GM20000 (cell line): ENCODE measurements at places on chromosomes 5 and 9.

GRCh38 chr9:10999646-11000045 is 386.8 kb upstream of the PTPRD start:
- DNase-seq: no peak

DNA sequence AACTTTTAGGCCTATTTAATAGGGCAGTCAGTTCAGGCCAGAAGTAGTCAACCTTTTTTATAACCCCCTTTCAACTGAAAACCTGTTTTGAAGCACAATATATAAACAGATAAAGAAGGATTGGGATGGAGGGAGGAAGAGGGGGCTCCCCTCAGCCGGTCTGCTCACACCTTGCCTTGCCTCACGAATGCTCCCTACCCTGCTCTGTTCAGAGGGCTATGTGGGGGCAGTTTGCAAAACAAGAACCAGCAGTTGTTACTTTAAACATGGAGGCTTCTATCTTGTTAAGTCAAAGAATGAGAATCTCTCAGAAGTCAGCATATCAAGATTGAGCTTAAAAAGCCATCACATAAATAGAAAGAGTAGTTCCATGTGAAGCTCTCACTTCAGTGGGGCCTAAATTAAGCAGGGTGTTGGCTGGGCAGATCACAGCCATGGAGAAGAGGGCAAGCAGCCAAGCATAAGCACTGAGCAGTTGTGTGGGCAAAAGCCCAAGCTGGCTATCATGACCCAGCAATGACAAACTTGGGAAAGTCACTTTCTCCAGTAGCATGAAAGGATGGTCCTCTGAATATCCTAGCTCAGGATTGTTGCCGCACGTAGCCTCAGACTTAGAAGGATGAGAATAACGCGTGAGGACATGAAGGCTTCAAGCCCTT is 70.6 kb downstream of the ALDH1A1 start:
- DNase-seq: no peak

DNA sequence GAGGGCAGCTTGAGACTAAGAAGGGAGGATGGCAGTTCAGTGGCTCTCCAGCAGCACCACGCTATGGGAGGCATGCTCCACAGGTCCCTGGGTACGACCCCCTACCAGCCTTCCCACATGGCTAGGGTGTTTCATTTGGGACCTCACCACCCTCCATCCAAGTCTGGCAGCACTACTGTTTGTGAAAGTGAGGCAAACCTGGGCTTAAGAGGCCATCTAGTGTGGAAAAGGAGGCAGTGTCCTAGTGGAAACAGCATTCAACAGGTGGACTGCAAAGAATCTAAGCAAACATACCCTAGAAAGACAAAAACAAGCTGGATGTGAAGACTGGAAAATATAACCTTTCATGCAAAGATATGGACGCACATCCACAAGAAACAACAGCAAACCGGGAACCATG is 4.8 kb upstream of the C5orf47 start:
- no peak for DNase-seq

DNA sequence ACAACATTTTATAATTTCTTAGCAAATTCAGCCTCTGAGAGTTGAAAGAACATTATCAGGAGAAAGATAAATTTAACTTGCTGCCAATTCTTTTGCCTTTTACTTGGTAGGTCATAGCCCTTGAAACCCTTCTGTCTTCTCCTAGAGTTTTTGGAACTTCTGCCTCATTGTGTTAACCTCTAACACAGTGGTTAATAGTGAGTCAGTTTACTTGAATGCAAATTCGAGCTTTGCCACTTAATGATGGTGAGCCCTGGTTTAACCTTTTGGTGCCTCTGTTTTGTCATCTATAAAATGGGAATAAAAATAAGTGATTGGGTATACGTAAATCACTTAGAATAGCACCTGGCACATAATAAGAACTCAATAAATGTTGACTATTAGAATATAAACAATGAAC is 1.8 kb upstream of the INIP start:
- no peak for DNase-seq

DNA sequence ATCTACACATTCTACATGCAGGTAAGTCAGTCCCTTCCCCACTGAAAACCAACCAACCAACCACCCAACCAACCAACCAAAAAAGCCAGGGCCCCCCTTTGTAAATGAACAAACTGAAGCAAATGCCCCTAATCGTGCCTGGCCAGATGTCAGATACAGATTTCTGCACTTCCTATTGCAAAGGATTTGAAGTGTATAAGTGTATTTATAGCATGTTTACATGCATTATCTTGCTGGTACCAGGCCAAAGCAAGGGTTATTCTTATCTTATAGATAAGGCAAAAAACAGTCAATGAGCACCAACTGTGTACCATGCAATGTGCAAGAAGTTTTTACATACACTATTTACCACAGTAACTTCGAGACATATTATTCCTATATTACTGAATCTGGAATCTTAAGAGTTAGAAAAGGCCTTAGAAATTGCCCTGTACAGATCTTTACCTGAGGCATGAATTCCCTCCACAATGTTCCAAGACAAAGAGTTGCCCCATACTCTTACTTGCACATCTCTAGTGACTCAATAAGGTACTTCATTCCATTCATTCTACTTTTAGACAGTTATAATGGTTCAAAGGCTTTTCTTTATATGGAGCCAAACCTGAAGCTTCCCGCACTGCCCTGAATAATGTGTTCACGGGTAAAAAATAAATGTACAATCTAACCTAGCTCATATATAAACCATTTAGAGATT is 51.7 kb upstream of the NR5A1 start:
- no peak for DNase-seq

- DNase-seq: no peak
Observed at GRCh38 chr9:12933957-12934356, 159.1 kb downstream of the LURAP1L start.
